ENCODE measurements at places on chromosomes 7 and 10.
A peak's percentile ranks its signal among the peaks of the same experiment; 100 is the strongest.

- DNase-seq = no peak
These were observed 478.9 kb downstream of the KCNMA1 start for GRCh38 chr10:77158666-77159065.

- no peak for DNase-seq
These were observed 44.4 kb downstream of the MCU start for GRCh38 chr10:72736176-72736827.

DNA sequence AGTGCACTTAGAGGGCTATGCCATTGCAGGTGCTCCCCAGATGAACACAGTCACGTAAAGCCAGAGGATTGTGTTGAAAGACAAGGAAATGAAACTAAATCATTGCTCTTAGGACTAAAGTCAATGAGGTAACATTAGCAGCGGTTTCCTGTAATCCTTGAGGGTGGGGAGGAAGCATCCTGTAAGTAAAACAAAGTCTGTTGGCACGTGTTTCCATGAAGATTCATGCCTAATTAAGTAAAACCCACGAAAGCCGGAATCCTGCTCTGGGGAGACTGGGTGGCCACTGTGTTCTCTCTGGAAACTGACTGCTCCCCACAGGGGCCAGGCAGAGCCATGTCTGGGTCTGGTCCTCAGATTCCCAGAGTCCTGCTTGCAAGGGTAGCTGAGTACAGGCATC is 18.3 kb downstream of the STEAP1B start:
- no peak for DNase-seq

DNA sequence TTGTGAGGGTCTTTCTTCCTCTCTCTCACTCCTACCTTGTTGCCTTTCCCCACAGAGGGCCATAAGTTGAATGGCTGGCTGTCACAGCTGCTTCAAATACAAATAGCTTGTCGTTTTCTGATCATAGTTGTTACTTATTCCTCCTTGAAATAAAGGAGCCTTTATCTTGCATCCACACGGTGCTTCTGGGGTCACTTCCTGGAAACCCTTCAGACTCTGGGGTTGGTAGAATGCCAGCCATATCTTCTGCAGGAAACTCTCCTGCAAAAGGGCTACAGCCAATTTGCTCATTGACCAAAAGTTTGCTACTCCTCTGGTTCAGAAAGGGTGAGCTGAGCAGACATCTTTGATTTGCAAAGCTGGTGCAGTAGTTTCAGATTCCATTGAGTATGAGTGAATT is 70.4 kb downstream of the FAM185A start:
- no peak for DNase-seq

DNA sequence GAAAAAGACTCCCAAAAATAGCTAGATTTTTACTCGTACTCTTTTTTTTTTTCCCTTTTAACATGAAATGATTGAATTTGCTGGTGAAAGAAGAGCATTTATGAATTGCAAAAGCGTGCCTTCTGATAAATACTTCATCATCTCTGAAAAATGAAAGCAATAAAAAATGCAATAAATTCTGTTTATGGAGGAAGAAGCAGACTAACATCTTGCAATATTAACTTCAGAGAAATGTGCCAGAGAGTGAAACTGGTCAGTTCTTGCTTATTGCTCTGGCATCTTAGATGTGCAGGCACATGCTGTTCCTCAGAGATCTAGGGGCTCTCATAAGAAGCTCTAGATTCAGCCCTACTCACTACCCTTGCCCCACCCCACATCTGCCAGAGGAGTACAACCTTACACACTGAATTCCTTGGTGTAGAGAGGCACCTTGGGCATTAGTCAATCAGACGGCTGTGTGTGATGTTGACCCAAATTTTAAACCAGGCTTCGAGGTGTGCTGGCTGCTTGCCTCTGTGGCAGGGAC is 891.1 kb upstream of the GHITM start:
- DNase-seq = no peak

GRCh38 chr10:69842882-69843281 is 41.2 kb downstream of the COL13A1 start:
- DNase-seq = no peak

- DNase-seq = no peak
These were observed 140.9 kb downstream of the ADCYAP1R1 start for GRCh38 chr7:31192986-31193385.

- peak; percentile 49 for DNase-seq
These were observed 125.7 kb downstream of the RGS10 start for GRCh38 chr10:119416855-119417254.
